Esophagus mucosa (tissue), 1 donor: ENCODE measurements at places on chromosomes 12 and 14.

- ATAC-seq, result no peak
Measured at GRCh38 chr14:30283822-30284446, 275.0 kb upstream of the G2E3 start.

DNA sequence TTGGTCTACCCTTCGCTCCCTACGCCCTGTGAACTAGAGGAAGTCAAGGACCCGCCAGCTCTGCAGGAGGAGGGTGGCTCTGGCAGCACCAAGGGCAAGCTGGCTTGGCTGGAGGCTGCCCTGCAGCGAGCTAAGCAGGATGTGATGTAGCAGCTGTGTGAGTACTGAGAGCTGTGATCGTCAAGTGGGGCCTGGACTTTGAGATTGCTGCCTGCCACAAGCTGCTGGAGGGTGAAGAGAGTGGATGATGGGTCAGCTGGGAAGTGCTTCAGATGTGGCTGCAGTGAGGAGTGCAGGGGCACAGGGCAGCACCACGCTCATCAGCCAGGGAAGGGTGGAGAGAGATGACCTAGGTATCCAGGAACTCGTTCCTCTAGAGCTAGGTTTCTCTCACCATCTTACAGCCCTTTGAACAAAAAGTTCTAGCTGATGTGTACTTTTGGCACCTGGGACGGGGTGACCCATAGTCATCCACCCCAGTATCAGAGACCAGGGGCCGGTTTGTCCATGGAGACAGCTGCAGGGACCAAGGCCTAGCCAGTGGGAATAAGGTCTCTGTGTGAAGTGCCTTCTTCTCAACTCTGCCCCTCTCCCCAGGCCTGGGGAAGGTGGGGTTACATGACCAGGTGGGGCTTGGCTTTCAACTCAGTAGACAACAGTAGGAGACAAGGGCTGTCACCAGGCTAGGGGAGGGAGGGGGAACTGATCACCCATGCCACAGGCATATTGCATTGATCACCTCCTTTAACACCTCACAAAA is 3.2 kb downstream of the KRT86 start:
- no peak for ATAC-seq

GRCh38 chr12:11765817-11766794 is 116.6 kb downstream of the ETV6 start:
- ATAC-seq, result peak; percentile 50

- ATAC-seq, result no peak
Measured at GRCh38 chr14:103740991-103741689, 25.5 kb downstream of the ZFYVE21 start.

DNA sequence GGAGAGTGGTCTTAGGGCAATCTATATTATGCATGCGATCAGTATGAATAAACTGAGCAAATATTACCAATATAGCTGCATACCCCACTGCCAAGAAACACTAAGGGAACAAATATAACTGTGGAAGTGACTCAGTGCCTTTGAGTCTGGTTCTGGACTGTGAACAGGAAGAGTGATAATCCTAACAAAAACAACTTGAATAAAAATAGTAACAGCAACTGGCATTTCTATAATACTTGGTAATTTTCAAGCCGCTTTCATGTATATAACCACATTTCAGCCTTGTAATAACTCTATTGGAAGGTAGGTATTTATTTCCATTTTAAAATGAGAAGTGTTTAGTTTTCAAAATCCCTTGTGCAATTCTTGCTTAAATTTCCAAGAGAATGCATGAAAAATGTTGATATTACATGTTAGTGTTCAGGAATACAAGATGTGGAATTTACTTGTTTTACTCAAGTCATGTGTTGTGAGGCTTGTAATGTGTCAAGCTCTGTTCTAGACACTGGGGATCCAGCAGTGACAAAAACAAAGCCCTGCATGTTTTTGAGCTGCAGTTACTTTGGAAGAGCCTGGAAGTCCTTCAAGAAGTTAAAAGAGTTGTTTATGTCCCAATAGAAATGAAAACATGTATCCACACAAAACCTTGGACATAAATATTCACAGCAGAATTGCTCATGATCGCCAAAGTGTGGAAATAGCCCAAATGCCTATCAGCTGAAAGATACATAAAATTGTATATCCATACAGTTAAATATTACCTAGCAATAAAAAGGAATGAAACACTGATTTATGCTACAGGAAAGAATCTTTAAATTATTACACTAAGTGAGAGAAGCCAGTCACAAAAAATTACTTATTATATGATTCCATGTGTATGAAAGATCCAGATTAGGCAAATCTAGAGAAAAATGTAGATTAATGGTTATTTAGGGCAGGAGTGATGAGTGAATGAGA is 338.1 kb upstream of the TMEM132C start:
- ATAC-seq, result no peak

DNA sequence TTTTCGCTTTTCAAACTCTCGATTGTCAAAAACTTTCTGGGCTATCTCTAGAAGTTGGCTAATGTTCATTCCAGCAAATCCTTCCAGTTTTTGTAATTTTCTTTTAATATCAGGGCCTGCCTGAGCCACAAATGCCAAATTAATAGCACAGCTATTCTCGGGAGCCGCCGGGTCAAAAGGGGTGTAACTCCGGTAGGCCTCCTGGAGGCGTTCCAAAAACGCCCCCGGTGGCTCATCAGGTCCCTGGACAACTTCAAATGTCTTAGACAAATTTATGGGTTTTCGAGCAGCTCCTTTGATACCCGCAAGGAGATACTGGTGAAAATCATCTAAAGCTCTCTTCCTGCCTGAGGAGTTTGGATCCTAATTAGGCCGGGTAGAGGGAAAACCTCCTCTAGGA is 117.9 kb upstream of the PZP start:
- no peak for ATAC-seq

DNA sequence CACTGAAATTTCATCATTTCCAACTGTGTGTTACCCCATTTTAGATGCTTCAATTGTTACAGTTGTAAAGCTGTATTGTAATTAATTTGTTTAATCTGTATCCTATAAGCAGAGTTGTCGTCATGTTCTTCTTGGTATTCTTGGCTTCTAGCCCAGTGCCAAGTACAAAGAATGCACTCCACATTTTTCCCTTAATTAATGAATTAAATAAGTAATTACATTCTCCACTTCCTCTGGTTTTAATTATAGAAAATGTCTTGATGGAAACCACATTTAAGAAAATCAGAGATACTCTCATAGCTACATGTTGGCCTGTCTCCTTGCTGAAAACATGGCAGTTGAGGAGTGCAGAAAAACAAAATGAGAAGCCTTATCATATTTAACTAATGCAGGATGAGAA is 746 bp downstream of the DNAI7 start:
- no peak for ATAC-seq

DNA sequence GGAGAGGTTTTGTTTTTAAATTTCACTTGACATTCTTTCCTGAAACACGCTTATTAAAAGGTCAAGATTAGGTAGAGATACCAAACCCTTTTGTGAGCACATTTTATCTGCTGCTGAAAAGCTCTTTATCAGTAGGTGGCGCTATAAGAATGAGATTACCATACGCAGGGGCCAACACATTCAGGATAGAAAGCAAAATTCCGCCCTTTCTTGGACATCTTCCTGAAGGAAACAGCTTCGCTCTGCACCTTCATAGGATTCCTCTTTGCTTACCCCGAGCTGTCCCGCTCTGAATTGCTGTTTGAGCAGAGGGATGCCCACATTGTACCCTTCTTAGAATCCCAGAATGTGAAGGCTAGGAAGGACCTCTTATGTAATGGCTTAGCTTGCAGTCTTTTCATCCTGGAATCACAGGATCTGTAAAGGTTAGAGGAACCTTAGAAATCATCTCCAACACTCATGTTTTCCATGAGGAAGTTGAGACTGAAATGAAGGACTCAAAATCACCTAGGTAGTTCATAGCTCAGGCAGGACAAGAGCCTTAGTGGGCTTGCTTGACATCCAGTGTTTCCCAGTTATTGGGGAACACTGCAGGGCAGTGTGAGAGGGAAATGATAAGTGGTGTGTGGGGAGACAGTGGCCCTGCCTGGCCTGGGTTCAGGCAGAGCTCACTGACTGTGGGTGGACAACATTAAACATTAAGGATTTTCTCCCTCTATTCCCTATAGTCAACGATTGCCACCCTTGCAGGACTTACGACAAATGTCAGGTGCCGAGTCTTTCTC is 38.7 kb upstream of the CRY1 start:
- ATAC-seq, result peak; percentile 58

DNA sequence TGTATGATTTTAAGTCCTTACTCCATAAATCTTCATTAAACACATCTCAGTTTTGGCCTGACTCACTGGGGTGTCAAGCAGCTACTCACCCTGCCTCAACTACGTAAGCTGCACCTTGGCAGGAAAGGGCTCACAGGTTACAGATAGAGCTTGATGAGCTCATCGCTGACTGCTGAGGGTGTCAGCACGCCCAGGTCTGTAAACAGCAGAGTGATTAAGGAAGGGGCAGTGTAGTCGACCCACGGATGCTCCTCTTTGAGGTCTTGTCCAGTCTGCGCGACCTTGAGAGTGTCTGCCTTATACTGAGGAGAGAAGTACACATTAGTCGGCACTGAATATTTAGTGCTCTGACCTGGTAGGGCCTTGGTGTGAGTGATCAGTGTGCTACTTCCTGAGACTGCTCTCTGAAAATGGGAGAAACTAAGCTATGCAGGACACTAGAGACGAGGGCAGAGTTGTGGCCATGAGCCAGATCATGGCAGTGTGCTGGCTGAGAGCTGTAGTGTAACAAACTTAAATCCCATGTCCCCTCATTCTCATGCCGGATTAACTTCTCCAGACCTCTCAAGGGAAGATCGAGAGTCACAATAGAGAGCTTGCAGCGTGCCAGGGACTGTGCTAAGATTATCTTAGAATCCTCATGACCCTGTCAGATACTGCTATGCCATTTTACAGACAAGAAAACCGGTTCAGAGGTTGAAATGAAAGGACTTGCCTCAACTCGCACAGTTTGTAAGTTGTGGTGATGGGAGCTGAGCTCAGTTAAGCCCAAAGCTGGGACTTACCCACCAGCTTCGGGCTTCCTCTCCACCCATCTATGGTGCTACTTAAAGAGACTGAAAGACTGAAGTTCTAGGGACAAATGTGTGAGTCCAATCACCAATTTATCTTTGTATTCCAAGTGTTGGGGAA is 11.6 kb downstream of the EIF2B1 start:
- ATAC-seq, result peak; percentile 96

DNA sequence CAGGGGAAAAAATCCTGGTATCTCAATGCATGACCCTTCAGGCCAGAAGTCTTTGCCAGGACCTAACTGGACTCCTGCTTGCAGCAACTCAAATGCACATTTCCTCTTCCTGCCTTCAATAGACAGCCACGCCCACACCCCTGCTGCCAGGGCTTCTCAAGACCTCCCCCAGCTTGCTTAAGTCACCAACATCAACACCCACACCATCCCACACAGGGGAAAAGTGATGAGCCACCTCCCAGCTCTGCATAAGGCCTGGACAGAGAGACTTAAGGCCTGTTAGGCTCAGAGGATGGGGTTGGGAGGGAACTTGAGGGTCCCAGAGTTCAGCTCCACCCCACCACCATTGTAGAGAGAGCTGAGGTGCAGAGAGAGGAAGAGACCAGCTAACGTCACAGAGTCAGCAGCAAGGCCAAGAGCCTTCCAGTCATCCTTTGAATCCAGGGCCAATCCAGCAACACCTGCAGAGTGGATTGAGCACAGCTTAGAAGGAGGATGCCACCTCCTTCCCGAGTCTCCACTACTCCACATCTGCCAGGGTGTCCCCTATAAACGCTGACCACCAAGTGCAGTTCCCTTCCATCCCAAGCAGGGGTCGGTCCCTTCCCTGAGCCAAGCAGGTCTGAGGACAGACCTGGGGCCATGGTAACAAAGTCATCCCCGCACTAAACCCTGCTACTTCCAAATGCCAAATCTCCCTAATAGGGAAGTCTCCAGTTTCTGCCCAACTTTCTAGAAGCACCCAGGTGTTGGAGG is 50.0 kb downstream of the KDM2B start:
- peak; percentile 64 for ATAC-seq

GRCh38 chr12:96810477-96810876 is 96.6 kb upstream of the NEDD1 start:
- no peak for ATAC-seq

- no peak for ATAC-seq
Measured at GRCh38 chr14:77848031-77848430, 48.1 kb downstream of the ADCK1 start.

- ATAC-seq, result peak; percentile 67
Measured at GRCh38 chr12:123089631-123090353, 61.1 kb downstream of the PITPNM2 start.

DNA sequence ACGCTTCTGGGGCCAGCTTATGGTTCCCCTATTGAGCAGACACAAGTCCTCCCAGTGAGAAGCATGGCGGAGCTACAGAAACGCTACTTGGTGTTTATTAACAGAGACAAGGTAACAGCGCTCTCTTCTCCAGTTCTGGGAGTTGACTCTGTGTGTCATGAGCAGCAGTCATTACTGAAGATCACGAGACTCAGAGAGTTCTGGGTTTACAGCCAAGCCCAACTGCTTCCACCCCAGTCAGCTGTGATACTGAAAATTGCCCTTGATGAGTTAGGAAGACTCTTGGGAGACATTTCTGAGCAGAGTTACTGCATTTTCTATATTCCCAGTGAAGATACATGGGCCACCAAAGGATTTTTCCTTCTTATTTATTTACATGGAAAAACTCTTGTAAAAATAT is 48.6 kb downstream of the CFAP251 start:
- ATAC-seq, result no peak

GRCh38 chr14:77906446-77906845 is 106.5 kb downstream of the ADCK1 start:
- ATAC-seq, result no peak

GRCh38 chr12:51591016-51591901 is at the start of gene SCN8A:
Gene SCN8A, plus strand, starts transcription at chr12:51591233. Its CDS starts 71,585 bp downstream, at chr12:51662818.
- peak; percentile 41 for ATAC-seq

GRCh38 chr14:103578401-103579075 is 15.8 kb downstream of the COA8 start:
- ATAC-seq, result no peak

- no peak for ATAC-seq
Measured at GRCh38 chr12:114241973-114242434, 163.9 kb downstream of the TBX5 start.

DNA sequence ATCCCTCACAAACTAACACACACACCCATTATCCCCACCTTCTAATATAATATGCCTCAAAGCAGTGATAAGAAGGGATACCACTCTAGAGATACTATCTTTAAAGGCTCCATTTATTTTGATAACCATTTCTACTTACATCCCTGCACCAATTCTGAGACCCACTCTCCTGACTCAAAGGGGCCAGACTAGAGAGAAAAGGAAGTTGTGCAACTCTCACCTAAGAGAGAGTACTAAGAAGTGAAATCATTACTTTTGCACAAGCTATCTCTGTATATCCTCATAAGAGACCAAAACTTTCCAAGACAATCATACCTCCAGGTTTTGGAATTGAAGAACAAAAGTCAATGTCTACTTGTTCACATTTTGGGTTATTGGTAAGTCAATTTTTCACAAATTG is 45.4 kb upstream of the USP15 start:
- no peak for ATAC-seq

DNA sequence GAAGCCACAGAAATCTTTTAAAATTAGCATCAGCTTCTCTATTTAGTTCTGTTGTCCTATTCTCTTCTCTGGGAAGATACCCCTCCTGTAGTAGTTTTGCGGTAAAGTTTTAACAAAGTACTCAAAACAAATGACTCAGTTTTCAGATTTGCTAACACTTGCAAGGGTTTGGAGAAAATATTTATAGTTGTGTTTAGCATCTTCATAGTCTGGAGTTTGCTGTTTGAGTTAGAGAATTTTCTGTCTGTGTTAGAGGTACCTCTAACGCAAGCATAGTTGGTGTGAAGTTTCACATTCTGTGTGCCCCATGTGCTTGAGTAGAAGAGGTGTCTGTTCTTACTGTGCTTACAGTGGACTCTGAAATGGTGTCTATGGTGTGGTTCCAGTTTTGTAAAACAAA is 36.0 kb downstream of the ANKRD9 start:
- no peak for ATAC-seq

GRCh38 chr12:33223956-33224355 is 215.7 kb downstream of the SYT10 start:
- peak; percentile 100 for ATAC-seq
